ENCODE measurements at places on chromosomes 7 and 10.

GRCh38 chr10:47104786-47105385 is 193.7 kb downstream of the PTPN20 start:
- H3K36me3 ChIP-seq: no peaks in the 10 kb centered on the region
- no peak overlapping the region for H3K4me3 ChIP-seq
- no peaks in the 10 kb centered on the region for H3K4me1 ChIP-seq
- no peak for DNase-seq

GRCh38 chr7:28745351-28745750 is 212.8 kb downstream of the TRIL start:
- no peak overlapping the region for H3K27ac ChIP-seq
- no peak overlapping the region for H3K4me3 ChIP-seq
- H3K27me3 ChIP-seq: no peaks in the 10 kb centered on the region
- no peaks in the 10 kb centered on the region for H3K4me1 ChIP-seq
- no peak for DNase-seq

DNA sequence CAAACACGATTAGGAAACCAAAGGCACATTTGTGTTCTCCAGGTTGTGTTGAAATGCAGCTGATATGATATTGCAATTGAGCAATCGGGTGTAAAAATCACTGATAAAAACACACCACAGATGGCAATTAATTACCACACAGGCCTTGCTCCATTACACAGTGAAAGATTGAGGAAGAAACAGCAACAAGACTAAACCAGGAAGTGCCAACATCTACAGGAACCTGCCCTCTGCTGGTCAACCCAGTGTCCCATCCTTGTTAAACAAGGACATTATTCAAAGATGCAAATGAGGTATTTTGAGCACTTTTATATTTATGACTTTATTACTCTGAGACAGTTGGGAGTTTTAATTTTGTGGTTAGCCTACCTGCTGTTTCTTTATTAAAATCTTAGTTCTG is 765.6 kb upstream of the GHITM start:
- H3K4me3 ChIP-seq: no peak overlapping the region
- H3K4me1 ChIP-seq: no peaks in the 10 kb centered on the region
- no peak for DNase-seq

- no peak overlapping the region for H3K4me3 ChIP-seq
- no peak for DNase-seq
- no peak overlapping the region for H3K27ac ChIP-seq
These were observed 16.6 kb upstream of the GTPBP4 start for GRCh38 chr10:971613-972012.

DNA sequence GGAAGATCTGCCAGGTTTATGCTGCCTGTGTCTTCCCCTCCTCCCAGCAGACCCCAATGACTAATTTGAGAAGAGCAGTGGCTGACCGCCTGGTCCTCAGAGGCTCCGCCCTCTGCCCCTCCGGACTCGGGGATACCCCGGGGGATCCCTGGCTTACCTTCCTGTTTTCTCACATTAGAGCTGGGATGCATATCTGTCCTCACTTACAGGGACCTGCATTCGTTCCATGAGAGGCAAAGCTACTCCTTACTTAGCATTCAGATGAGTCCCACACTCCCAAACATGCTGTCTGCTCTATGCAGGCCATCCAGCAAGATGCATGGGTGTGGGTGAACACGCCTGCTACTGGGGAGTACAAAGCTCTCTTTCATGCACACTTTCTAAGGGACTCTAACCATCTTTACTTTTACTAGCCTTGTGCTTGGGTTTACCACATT is 24.0 kb downstream of the VOPP1 start:
- peak overlapping the region; percentile 69 for H3K27ac ChIP-seq
- no peak overlapping the region for H3K4me3 ChIP-seq
- H3K4me1 ChIP-seq: peaks cover 73% of the 10 kb centered on the region
- H3K27me3 ChIP-seq: no peaks in the 10 kb centered on the region

- DNase-seq: no peak
- no peak overlapping the region for H3K27ac ChIP-seq
- peaks cover 4% of the 10 kb centered on the region for H3K36me3 ChIP-seq
These were observed 1.9 kb downstream of the COX15 start for GRCh38 chr10:99730026-99730425.

DNA sequence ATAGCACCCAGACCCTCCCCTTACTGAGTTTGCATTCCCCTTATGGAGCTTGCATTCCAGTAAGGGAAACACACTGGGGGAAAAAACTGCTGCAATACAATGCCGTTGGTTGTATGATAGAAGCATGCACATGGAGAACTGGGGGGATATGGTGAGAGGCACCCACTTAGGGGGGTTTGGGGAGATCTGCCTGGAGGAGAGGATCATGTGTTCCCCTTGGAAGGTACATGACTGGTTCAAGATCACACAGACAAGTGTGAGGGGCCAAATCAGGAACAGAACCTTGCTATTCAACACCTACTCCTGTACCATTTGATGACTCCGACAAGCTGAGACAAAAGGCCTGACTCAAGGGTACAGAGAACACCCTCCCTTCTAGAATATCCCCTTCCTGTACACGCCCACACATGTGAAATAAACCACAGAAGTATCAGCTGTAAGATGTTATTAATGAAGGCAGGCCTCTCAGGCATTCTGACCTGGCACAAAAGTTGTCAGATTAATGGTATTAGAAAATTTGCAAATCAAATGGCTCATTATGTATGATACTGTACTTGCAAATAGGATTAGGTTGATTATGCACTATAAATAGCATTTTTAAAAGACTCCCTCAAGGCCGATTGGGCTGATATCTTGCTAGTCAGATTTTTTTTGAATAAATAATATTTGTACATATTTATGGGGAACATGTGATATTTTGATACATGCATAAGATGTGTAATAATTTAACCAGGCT is 122.2 kb downstream of the NPY start:
- no peak for DNase-seq
- peaks cover 5% of the 10 kb centered on the region for H3K4me1 ChIP-seq
- no peaks in the 10 kb centered on the region for H3K27me3 ChIP-seq

DNA sequence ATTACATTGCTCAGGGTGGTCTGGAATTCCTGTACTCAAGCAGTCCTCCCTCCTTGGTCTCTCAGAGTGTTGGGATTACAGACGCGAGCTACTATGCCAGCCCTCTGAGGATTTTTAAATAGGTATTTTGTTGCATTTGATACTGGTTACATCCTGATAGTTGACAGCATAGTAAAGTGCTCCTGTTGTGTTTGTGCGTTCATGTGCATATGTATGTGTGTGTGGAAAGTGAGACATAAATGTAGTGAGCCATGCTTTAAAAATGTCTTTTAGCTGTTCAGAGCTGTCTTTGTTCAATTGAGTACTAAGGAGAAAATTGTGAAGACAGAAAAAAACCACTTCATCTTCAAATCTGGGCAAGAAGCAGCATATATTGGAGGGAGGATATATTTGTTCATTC is 27.8 kb downstream of the ZNRF2 start:
- no peak overlapping the region for H3K27ac ChIP-seq
- peaks cover 13% of the 10 kb centered on the region for H3K4me1 ChIP-seq
- DNase-seq: no peak
- H3K27me3 ChIP-seq: no peaks in the 10 kb centered on the region

DNA sequence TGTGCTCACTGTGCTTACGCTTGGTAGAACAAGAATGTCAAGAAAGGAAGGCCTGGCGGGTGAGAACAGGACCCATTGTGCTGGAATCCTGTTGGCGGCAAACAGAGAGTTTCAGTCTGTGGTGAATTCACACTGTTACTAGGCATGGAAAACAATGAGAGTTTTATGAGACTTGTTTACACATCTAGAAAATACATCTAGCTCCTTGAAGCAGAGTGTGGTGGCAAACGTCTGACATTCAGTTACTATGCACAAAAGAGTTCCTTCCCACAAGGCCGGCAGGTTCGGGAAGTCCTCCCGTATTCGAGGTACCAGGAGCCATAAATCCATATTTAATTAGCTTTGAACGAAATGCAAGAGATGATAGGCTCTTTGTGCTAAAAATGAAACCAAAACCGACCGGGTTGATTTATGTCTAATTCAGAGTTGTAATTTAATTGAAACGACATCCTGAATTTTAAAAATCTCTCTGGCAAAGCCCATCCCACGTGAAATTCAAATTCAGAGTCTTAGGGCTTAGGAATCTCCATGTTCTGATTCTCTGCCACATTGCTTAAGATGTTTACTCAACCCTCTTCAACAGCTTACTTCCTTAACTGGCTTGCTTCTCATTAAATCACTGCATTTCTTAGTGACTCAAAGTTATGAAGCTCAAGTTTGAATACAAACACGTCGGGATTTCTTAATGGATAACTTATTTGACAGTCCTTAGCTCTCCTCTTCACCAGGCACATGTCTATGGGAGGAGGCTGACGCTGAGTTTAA is 299.9 kb upstream of the PITRM1 start:
- peaks cover 16% of the 10 kb centered on the region for H3K4me1 ChIP-seq
- no peaks in the 10 kb centered on the region for H3K36me3 ChIP-seq
- DNase-seq: peak; percentile 56
- peak overlapping the region; percentile 35 for H3K4me3 ChIP-seq
- peak overlapping the region; percentile 81 for H3K27ac ChIP-seq
- H3K27me3 ChIP-seq: no peaks in the 10 kb centered on the region

DNA sequence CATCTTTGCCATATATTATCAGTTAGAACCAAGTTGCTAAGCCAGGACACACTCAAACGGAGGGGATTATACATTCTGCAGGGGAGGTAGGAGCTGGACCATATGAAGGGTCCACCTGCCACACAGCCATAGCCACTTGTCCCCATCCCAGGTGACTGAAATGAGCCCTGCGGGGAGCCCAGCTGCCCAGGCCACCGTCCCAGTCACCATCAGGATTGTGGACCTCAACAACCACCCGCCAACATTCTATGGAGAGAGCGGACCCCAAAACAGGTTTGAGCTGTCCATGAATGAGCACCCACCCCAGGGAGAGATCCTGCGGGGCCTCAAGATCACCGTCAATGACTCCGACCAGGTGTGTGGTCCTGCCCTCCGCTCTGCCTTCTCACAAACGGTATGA is 13.7 kb downstream of the CDHR1 start:
- H3K27ac ChIP-seq: no peak overlapping the region
- no peaks in the 10 kb centered on the region for H3K36me3 ChIP-seq
- no peak overlapping the region for H3K4me3 ChIP-seq
- no peak for DNase-seq
- no peaks in the 10 kb centered on the region for H3K27me3 ChIP-seq

DNA sequence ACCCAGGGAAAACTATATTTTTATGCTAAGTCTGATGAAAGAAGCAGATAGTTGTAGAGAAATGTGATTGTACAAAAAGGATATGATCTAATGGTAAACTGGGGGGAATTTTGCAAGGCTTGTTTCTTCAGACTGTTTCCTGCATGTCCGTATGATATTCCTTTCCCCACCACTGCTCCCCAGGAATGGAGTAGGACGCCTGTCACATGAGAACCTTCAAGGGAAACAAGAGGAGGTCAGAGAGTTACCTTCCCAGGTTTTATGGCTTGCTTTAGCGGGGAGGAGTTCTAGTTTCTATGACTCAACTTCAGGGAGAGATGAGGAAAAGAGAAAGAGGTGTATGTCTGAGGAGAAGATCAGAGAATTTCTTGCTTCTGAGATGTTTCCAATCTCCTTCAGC is 16.4 kb upstream of the ITPRID1 start:
- H3K4me1 ChIP-seq: no peaks in the 10 kb centered on the region
- DNase-seq: no peak
